ENCODE measurements at places on chromosomes 12 and 14.

GRCh38 chr12:64946132-64946829 is 121.8 kb downstream of the TBC1D30 start:
- DNase-seq, result no peak

- no peak for DNase-seq
Measured at GRCh38 chr14:103558071-103558882, 4.2 kb downstream of the BAG5 start.

DNA sequence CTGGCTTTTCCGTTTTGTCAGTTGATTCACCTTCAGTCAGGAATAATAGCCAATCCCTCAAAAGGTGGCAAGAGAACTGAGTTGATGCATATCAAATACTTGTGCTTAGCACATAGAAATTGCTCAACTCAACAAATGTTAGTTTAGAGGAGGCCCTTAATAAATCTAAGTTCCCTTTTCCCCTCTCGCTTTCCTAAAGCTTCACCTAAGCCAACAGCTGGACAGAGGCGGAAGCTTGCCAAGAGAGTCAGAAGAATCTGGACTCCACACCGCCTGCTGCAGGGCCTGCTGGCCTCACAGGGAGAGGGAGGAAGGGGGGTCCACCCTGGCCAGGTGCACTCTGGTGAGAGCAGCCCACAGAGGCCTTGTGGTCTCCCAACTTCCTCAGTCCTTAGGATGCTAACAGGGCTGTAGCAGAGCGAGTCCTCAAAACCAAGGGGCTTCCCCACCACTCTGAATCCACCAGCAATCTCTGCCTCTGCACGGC is 213.1 kb downstream of the CHST11 start:
- no peak for DNase-seq

GRCh38 chr12:23911574-23911973 is 37.9 kb downstream of the SOX5 start:
- DNase-seq, result no peak

GRCh38 chr12:26402648-26403047 is 207.3 kb downstream of the SSPN start:
- DNase-seq, result no peak

GRCh38 chr12:127083008-127083949 is 1183.7 kb upstream of the TMEM132C start:
- DNase-seq, result no peak
